Activated T-cell treated with anti-CD3 and anti-CD28 coated beads, Interleukin-2, amount 50 U/mL, for 24 hours (primary cell): ENCODE measurements at places on chromosomes 5 and 9.

DNA sequence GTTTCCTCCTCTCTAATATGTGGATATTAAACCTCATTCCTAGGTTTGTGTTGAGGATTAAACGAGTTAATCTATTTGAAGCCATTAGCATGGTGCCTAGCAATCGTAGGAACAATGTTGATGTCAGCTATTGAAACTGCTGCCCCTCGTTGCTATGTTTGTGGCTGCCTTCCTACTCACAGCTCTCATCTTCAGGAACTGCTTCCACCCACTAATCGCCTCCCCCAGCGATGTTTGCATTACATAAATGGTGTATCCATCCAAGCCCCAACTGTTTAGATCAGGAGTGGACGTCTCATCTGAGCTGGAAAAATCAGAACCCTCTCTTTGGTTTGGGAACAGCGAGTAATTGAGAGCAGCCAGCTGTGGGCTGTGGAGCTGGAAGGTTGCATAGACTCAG lies 416.6 kb downstream of the ARHGEF28 start:
- H3K36me3 ChIP-seq: no peaks in the 10 kb centered on the region
- peaks cover 10% of the 10 kb centered on the region for H3K27me3 ChIP-seq
- H3K4me3 ChIP-seq: no peak overlapping the region
- H3K27ac ChIP-seq: no peak overlapping the region

DNA sequence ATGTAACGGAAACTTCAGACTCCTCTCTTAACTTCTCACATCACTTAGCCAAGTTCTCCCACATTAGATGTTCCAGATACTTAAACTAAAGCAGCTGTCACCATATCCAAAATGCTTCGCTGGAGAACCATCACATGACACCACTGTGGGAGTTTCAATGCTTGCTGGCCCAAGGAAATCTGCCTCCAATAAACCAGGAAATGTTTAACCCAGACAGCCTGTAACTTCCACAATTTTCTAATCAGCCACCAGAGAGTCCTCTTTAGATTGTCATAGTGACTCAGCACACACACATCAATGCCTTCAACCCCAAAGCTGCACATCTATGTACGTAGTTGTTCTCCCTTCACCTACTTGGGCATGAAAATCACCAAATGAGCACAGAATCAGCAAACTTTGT lies 118.7 kb downstream of the LPAR1 start:
- H3K4me1 ChIP-seq: no peaks in the 10 kb centered on the region
- no peak overlapping the region for H3K27ac ChIP-seq
- no peak overlapping the region for H3K4me3 ChIP-seq
- H3K36me3 ChIP-seq: no peaks in the 10 kb centered on the region
- DNase-seq: no peak
- H3K27me3 ChIP-seq: no peaks in the 10 kb centered on the region

DNA sequence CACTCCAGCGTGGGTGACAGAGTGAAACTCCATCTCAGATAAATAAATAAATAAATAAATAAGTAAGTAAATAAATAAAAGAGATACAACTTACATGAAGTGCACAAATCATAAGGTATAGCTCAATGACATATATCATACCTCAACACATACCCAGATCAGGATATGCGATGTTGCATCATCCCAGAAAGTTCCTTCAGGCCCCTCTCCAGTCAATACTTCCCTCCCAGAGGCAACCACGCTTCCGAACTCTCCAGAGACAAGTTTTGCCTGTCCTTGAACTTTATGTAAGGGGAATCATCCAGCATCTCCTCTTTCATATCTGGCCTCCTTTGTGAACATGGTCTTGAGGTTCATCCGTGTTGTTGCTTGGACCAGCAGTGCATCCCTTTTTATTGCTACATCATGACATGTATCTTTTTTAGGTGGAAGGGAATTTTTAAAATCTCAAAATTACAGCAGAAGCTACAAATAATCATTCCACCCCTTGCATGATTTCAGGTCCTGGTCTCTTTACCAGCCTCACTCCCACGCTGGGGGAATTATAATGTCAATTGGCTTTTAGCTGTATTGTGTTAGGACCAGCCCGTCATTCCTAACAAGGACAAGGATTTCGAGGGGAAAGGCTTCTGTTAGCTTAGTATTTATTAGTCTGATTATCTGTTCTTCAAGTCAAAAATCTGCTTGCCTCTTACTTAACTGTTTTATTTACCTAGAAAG lies 32.9 kb upstream of the AOPEP start:
- DNase-seq: no peak
- no peaks in the 10 kb centered on the region for H3K4me1 ChIP-seq
- no peak overlapping the region for H3K4me3 ChIP-seq
- H3K27ac ChIP-seq: no peak overlapping the region
- no peaks in the 10 kb centered on the region for H3K36me3 ChIP-seq

DNA sequence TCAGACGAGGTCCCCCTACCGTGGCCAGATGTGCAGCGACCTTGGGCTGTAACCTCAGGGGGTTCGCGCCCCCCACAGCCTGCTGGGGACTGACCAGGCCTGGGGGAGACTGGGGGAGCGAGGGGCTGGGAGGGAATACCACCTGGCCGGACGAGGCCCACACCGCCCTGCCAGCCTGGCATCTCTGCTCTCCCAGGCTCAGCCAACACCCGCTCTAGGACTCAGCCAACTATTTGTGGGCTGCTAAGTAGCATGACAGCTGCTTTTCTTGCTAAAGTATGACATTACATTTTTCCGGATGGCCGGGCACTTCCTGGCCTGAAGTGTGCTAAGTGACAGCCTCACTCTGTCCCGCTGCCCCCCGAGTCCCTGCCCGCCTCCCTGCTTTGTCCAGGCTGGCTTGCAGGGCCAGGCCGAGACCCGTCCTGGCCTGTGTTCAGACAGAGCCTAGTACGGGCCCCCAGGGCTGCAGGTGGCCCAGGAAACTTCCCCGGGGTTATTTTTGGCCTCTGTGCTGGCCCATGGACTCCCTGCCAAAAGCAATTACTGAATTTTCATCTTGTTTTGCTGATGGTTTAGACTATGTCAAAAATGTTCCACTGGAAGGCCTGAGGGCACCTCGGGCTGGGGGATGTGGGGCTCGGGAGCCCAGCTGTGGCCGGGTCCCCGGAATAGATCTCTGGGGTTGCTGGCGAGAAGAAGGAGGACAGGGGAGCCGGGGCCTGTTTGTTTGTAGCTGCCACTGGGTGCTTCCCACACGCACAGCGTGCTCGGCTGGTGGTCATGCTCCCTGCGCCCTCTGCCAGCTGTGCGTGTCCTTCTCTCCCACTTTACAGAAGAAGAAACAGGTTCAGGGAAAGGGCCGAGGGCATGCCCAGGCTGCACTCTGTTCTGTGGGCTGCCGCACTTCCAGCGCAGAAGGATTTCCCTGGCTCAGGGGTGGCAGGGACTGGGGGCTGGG lies 13.4 kb upstream of the SLC2A6 start:
- H3K4me1 ChIP-seq: no peaks in the 10 kb centered on the region
- no peaks in the 10 kb centered on the region for H3K36me3 ChIP-seq
- no peak overlapping the region for H3K4me3 ChIP-seq
- DNase-seq: no peak

GRCh38 chr9:4137681-4138099 lies 162.2 kb downstream of the GLIS3 start:
- H3K4me3 ChIP-seq: no peak overlapping the region
- H3K27me3 ChIP-seq: no peaks in the 10 kb centered on the region
- DNase-seq: no peak
- no peaks in the 10 kb centered on the region for H3K4me1 ChIP-seq
- no peak overlapping the region for H3K27ac ChIP-seq
- H3K36me3 ChIP-seq: no peaks in the 10 kb centered on the region

- DNase-seq: no peak
- H3K36me3 ChIP-seq: no peaks in the 10 kb centered on the region
- no peaks in the 10 kb centered on the region for H3K4me1 ChIP-seq
- H3K4me3 ChIP-seq: no peak overlapping the region
- H3K27ac ChIP-seq: no peak overlapping the region
Observed at GRCh38 chr5:174991847-174992246, 267.5 kb downstream of the MSX2 start.

GRCh38 chr9:36543916-36544315 lies 28.8 kb upstream of the MELK start:
- peaks cover 3% of the 10 kb centered on the region for H3K4me1 ChIP-seq
- no peak overlapping the region for H3K27ac ChIP-seq
- H3K4me3 ChIP-seq: no peak overlapping the region

DNA sequence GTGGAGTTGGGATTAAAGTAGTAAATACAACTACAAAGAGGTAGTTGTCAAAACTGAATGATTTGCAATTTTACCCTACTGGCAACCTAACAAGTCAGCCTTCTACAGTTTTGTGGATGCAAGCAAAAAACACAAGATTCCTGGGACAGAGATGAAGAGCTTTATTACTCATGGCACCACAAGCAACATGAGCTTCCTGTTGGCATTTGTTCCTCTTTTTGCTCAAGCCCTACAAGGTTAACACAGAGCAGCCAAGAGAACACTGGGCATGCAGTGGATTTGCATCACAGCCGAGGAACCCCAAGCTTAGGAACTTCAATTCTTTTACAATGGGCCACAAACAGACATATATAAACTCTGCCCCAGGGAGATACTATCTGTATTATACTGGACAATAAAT lies 28.8 kb upstream of the DMAC1 start:
- no peak overlapping the region for H3K27ac ChIP-seq
- no peak overlapping the region for H3K4me3 ChIP-seq
- no peaks in the 10 kb centered on the region for H3K4me1 ChIP-seq

DNA sequence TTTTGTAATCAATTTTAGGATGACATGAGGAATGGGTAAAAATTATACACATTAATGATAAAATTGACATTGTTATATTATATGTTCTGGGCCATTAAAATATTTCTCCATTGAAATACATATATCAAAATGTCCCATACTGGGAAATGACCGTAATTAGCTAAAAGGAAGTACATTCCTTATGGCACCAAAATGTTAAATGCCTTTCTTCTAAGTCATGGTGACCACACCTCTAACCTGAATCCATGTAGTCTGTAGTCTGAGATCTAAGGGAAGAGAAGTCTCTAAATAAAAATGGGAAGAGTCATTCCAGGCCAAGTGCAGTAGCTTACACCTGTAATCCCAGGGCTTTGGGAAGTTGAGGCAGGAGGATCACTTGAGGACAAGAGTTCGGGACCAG lies 10.0 kb upstream of the GDA start:
- no peak for DNase-seq
- H3K27ac ChIP-seq: no peak overlapping the region
- H3K4me3 ChIP-seq: no peak overlapping the region
- no peaks in the 10 kb centered on the region for H3K36me3 ChIP-seq
- peaks cover 12% of the 10 kb centered on the region for H3K27me3 ChIP-seq

GRCh38 chr9:99299211-99300102 lies 77.4 kb downstream of the SEC61B start:
- H3K27me3 ChIP-seq: peaks cover 9% of the 10 kb centered on the region
- no peak for DNase-seq
- H3K36me3 ChIP-seq: no peaks in the 10 kb centered on the region
- no peak overlapping the region for H3K4me3 ChIP-seq
- H3K27ac ChIP-seq: no peak overlapping the region

DNA sequence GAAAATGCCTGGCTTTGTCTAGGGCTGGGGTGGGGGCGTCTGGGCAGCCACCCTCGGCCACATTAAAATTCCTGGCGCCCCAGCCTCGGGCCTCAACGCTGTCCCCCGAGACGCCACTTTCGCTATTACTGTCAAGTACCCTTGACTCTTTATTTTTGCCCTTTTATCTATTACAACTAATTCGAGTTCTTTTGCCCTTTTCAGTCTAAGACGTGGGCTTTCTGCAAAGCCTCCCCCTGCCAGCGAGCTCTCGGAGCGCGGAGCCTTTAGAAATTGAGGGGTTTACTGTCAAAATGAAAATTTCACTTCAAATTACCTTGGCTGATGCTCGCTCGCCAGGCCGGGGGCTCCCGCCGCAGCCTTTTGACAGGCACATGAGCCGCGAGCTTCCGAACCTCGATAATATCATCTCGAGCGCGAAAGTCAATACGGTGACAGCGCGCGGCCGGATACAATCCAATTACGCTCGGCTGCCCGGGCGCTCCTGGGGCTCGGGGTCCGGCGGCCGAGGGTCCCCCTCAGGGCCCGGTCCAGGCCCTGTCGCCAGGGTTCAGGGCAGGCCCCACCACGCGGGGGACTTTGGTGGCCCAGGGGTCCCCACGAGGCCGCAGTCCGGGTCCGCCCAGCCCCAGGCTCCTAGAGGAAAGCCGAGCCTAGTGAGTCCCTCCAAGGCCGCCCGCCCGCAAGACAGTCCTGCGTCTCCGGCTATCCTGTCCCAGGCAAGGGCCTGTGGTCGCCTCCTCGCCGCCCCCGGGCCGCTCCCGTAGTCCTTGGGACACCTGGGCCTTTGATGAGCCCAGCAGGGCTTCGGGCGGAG lies 6.7 kb downstream of the IRX4 start:
- H3K27me3 ChIP-seq: peaks cover 75% of the 10 kb centered on the region
- no peak for DNase-seq
- peaks cover 11% of the 10 kb centered on the region for H3K4me1 ChIP-seq
- no peak overlapping the region for H3K27ac ChIP-seq
- no peaks in the 10 kb centered on the region for H3K36me3 ChIP-seq

DNA sequence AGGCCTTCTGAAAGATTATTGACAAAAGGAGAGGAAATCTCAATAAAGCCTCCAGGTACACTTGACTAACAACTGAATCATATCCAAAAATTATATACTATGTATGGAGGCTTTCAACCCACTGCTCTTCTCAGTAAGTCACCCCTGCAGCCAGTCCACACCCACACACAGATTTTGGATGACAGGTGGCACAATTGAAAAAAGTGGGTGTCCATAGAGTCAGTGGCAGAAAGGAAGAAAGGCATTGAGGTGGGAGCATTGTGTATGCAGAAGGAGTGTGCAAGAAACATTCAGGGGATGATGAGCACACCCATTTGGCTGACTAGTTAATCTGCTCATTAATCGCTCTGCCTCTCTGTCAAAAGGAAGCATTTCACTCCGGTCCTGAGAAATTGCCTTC lies 150.6 kb upstream of the IL12B start:
- H3K36me3 ChIP-seq: no peaks in the 10 kb centered on the region
- H3K27ac ChIP-seq: no peak overlapping the region
- H3K4me3 ChIP-seq: no peak overlapping the region
- DNase-seq: no peak
- peaks cover 2% of the 10 kb centered on the region for H3K27me3 ChIP-seq

DNA sequence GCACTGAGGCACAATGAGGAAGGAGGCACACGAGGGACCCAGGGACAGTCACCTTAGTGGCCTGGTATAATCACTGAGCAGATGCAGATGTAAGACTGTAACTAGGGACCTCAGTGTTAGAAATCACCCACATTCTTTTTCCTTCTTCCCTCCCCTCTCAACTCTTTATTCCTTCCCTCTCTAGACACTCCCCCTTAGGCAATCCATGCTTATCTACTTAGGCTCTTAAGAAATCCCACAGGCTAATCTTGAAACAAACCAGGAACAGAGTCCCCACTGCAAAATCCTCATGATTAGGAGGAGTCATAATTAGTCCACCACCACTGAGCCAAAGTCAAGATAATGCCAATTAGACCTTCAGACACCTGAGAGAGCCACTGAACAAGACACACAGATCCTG lies 84.7 kb downstream of the ELAVL2 start:
- H3K27ac ChIP-seq: no peak overlapping the region
- DNase-seq: no peak
- no peaks in the 10 kb centered on the region for H3K36me3 ChIP-seq
- no peaks in the 10 kb centered on the region for H3K4me1 ChIP-seq
